Right cardiac atrium (tissue), 5 donors: ENCODE measurements at places on chromosomes 3 and 15. TPM values are rescaled to one million over a fixed set of nuclear protein-coding genes. Genes with fewer than 3 reads are reported as not detected.

- DNase-seq, result no peak
Observed at GRCh38 chr15:67925182-67925581, 85.3 kb upstream of the RNU6-1 start.

DNA sequence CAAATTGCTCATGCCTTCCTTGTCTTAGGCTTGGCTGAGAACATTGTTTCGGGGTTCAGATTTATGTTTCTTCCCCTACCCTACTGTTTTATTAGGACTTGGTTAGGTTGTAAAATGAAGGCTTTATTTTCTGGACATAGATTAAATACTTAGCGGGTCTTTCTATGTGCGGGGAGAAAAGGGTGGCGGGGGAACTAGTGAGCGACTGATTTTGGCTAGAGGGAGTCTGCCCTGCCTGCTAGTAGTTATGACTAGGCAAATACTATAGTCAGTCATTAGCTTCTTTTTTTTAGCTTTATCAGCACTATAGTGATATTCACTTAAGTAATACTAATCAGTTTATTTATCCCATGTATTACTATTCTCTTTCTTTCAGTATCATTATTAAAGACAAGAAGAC, 3.6 kb downstream of the CADM2 start:
- DNase-seq, result no peak

The GNAT1 gene
- not detected for polyA plus RNA-seq

DNA sequence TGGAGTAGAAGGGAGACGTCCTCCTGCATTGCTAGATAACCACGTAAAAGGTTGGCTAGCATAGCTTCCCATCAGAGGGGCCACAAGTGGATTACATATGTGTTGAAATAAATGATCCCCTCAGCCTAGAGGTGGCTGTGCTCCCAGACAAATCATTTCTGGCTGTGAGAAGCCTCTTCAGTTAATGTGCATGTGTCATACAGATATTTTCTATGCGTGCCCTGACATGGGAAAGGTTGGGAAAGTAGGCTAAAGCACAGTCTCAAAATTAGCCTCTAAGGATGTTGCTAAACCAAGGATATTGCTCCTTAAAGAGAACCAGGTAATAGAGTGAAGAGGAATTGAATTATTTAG, 17.8 kb downstream of the USP3 start:
- no peak for DNase-seq

DNA sequence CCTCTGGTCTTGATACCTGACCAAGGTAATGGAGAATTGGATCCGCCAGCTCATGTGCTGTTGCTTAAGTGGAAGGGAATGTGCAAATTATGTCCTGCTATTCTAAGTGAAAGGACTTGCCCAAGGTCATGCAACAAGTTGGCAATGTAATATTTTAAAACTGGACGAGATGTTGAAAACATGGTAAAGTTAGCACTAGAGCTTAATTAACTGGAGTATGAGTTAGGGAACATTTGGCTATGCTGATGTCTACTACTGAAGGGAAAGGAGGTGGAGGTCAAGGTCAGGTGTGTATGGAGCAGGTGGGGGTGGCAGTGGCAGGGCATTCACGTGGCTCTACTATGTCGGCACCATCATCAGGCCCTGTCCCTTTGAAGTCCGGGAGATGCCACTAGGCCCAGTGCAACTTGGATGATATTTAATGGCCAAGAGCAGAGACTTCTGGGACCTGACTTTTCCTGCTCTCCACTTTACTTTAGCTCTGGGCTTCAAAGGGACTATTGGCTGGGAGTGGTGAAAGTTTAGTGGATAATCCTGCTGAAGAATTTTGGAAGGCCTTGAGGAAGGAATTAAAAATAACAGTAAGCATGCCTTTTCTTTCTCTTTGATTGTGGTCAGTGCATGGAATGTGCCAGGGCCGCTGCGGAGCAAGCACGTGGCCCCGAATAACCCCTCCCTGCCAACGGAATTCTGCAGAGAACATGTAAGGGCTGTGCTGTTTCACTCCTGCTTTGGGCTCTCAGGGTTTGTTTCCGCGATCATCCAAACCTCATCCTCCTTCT, 14.9 kb downstream of the SMAD3 start:
- peak; percentile 73 for DNase-seq

The DAZL gene
- polyA plus RNA-seq, result not detected

The PLA1A gene
- polyA plus RNA-seq, result 4.4 TPM

The KLHDC8B gene
- polyA plus RNA-seq, result 52.8 TPM

DNA sequence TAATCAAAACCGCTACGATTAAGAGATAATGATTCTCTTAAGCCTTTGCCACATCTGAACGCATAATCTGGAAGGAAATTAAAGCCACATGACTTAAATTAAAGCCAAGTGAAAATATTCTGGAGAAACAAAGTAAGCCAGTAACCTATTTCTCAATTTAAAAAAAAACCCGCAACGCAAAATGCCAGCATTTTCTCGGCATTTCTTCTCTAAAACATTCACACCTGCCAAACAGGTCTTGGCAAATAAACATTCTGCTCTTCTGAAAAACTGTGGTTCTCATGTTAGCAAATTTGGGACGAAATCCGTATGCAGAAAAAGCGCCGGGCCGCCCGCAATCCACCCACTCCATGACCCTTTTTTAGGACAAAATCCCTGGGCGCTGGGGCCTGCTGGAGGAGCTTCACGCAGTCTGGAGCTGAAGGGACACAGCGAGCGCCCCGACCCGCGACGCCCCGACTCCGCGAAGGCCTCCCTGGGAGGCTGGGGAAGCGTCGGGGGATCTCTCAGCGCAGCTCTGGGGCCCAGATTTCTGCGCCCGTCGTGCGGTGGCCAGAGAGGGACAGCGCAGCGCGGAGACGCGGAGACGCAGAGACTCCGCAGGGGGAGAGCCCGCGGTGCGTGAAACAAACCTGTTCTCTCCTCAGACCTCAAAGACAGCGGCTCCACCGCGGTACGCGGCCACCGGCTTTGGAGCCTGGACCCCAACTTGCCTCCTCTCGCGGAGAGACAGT, 471 bp downstream of the NKIRAS1 start:
- DNase-seq, result no peak

The HSPBAP1 gene
- polyA plus RNA-seq, result 5.6 TPM

DNA sequence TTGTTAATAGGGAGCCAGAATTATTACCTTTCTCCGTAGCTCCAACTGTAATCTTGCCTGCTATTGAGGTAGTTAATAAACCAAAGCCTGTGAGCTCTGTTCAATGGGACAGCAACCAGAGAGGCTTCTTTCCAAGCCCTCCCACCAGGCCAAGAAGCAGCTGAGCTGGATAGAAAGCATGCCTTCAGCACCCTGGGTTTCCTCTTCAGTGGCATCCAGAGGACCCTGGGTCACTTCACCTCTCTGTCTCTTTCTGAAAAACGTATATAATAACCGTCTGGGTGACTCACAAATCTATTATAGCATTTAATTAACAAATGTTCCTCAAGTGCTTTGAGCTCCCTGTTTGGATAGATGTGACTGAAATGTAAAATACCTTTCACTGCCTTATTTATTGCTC, 420.0 kb downstream of the LPP start:
- no peak for DNase-seq
